H7 (cell line): ENCODE measurements at places on chromosomes 3 and 15. TPM values are rescaled to one million over a fixed set of nuclear protein-coding genes. Genes with fewer than 3 reads are reported as not detected.

Gene SLC28A1
- total RNA-seq = not detected in 2 replicates

Gene GABRB3
- total RNA-seq = 89.0 and 94.5 TPM in 2 replicates

Gene C3orf22
- total RNA-seq = not detected in 2 replicates

GRCh38 chr15:77496715-77497109 lies 76.0 kb downstream of the HMG20A start:
- DNase-seq = peak; percentile 90

GRCh38 chr3:9934235-9934621 lies 594 bp downstream of the CRELD1 start:
- peak; percentile 33 for DNase-seq
